ENCODE measurements at places on chromosomes 2 and 18.

DNA sequence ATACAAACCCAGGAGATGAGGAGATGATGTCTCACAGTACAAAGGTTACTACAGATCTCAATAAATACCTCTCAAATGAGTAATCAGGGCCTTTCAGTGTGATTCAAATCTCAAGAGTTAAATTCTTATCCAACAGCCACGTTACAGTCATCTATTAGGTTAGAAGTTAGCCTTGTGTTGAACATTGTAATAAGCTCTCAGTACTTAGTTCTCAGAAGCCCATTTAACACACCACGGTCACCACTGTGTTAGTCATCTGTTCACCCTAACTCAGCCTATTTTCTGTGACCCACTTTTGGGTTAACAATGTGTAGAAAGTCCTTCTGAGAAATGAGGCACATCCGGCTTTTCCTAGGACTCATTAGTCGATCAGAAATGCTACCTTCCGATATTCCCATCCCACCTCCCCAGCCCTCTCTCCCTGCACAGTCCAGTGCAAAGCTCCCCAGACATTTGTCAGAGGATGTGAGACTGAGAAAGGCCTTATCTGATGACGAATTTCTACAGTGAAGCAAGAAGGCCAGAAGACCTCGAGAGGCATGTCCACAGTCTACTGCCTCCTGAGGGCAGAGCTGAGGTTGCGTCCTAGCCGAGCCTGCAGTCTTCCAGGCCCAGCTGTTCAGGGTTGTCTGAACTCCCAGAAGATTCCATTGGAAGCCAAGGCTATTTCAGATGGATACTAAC, 92.6 kb downstream of the ACTR2 start:
- DNase-seq: peak; percentile 95

DNA sequence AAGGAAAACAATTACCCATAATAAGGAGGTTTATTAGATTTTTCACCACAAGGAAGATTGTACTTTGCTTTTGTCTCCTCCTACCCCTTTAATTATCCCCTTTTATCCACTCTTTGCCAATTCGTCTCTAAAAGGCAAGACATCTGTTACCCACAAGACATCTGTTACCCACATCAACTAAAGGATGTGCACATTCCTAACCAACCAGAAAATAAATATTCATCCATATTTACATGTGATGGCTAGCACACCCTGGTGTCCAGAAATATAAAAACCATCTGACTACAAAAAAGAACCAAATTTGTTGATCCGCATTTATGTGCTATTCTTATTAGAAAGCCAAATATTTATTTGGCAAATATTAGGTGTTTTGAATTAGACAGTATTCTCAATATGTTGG, 35.7 kb downstream of the ACVR1C start:
- peak; percentile 23 for DNase-seq

DNA sequence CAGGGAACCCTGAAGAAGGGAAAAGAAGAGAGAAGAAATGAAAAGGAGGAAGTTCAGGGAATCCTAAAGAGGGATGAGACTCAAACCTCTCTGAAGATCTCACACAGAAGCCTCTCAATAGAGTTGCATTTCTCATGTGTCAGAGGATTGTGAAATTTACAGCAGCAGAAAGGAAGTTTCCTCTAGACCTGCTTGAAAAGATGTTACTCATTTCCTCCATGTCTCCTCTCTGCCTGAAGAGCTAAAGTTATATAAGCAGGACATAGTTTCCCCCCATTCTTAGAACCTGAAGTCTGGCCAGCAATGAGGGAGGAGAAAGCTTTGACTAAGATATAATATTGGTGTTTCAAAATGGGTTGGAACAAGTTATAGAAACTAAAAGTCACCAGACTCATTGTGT, 1155.6 kb downstream of the LRP1B start:
- peak; percentile 33 for DNase-seq

DNA sequence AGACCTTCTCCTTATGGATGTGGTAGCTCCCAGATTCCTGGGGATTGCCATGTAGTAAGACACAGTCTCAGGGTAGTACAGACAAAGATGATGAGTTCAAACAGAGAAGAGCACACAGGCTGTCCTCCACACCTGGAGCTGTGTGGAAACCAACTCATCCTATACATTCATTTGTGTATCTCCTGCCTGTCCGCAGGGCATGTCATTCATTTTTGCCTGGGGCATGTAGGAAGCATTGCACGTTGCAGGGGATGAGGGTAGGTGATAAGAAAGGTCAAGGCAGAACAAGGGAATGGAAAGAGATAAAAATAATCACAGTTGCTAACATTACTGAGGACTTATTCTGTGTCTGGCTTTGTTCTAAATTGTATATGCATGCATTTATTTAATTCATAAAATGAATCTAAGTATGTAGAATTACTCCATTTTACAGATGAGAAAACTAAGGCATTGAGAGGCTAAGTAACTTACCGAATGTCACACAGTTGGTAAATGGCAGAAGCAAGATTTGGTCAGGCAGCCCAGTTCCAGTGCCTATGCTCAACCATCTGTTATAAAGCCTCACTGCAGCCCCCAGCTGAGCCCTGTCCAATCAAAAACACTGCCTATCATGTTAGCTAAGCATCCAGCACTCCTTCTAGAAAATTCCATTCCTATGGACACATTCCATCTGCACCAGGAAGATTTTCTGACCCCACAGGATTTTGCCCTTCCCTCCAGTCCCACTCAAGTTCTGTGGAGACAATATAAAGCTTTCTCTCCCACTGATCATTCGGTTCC, 81.0 kb downstream of the SUMO1 start:
- DNase-seq: no peak

DNA sequence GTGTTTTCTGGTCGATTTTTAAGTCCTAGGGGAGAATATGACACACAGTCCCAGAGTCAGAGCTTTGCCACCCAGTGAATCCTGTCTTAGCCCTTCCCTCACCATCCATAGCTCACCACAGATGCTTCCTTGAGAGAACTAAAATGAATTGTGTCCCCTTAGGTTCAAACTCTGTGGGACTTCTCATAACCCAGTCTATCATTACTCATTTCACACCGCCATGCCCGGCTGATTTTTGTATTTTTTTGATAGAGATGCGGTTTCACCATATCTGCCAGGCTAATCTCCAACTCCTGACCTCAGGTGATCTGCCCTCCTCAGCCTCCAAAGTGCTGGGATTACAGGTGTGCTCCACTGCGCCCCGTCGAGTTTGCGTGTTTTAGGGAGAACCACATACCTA, 66.8 kb downstream of the REL start:
- DNase-seq: no peak

DNA sequence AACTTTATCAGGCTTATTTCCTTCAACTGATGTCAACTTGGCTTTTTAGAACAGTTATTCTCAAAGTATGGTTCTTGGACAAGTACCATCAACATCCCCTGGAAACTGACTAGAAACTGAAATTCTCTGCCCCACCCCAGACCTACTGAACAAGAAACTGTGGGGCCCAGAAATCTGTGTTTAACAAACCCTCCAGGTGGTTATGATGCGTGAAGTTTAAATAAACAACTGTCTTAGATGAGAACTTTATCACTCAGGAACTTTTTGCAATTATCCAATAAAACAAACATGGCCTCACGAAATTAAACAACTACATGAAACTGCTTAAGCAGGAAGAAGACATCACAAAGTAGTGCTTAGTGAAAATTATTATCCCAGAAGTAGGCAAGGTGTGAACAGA, 4.4 kb downstream of the HIBCH start:
- DNase-seq: no peak

- DNase-seq: no peak
These were observed 68.6 kb downstream of the MERTK start for GRCh38 chr2:111967018-111967417.

DNA sequence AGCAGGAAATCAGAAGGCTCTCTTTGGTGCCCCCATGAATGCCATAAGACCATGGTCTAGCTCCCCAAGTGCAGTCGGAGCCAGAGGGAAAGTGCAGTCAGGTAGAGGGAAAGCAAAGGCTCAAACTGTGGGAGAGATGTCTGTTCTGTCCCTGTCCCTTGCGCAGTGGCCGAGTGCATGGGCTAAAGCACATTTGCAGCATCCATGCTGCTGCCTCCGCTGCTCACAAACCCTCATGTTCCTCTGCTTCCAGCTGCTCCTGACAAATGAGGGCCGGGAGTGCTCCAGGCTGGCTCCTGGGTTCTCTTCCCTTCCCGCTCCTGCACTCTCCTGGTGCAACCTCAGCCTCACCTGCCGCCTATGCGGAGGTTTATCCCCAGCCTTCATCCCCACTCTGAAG, 34.2 kb downstream of the SCTR start:
- DNase-seq: no peak

GRCh38 chr2:148402786-148403185, 241.8 kb upstream of the EPC2 start:
- DNase-seq: no peak

- DNase-seq: no peak
These were observed 57.3 kb upstream of the ZDBF2 start for GRCh38 chr2:206217166-206217565.

DNA sequence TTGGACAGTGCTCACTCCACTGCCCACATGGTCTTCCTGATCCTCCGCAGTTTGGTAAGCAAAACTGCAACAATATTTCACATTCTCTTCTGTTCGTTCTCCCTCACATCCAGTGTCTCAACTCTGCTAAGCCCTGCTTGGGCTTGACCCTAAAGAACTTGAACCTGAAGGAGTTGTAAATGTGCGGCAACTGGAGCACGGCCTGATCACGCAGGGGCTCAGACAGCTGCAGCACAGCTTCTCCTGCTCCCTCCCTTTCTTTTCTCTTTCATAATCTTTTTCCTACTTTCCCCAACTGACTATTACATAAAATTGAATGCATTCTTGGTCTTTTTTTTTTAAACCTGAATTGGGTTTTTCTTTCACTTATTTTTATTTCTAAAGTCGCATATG, 10.2 kb downstream of the CYRIA start:
- no peak for DNase-seq

DNA sequence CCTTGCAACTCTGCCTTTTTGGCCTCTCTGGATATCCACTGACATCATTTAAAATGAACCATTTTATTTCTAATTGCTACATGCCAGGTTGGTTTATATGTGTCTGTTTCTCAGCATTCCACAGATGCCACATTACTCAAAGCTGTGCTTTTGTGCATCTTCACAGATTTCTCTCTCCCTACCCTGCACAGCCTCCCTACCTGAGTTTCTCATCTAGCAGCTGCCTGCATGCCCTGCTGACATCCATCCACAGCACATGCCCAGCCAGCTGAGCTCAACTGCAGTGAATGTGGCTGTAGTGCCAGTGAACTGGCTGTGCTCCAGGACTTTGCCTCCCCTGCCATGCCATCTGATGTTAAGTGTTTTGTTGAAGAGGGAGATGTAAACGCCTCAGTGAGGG, 44.5 kb downstream of the PKP4 start:
- no peak for DNase-seq

- DNase-seq: peak; percentile 22
These were observed 36.0 kb upstream of the NPAS2 start for GRCh38 chr2:100783987-100784386.
